ENCODE measurements at places on chromosomes 12 and 14. TPM values are rescaled to one million over a fixed set of nuclear protein-coding genes. Genes with fewer than 3 reads are reported as not detected.

CLEC1B gene
- 0.53 TPM for total RNA-seq

HOXC10 gene
- 47.3 TPM for total RNA-seq

CPNE6 gene
- total RNA-seq = not detected

NID2 gene
- total RNA-seq = 5.6 TPM

DNA sequence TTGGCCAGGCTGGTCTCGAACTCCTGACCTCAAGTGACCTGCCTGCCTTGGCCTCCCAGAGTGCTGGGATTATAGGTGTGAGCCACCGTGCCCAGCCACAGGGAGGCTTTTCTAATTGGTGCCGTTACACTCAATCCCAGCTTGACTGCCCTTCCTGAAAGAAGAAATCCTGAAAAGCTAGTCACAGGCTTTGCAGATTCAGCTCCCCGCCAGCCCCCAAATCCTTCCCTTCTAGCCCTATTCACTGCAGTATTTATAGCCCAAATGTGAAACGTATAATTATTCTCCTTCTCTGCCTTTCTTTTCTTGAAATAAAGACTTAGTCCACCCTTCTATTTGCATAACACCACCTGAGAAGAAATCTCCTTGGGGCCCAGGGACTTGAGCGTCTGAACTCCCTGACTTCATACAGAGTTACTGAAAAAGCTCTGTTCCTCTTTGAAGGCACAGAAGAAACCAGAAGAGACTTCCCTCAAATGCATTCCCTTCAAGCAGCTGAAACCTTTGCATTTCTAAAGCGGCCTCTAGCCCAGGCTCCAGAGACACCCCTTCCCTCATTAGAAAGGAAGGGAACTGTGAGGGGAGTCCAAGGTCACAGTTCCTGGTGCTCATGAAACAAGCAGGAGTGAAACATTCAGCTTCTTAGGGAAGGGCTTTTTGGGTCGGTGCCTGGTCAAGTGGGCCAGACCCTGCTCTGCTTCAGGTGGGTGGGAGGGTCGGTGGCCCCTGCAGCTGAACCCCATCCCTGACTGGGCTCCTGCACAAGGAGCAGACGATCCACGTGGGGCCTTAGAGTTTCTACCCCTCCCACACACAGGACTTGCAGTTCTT, 42.3 kb upstream of the BATF start:
- DNase-seq = peak; percentile 9
- no peaks in the 10 kb centered on the region for H3K36me3 ChIP-seq
- no peaks in the 10 kb centered on the region for H3K4me1 ChIP-seq
- no peaks in the 10 kb centered on the region for H3K27me3 ChIP-seq

DNA sequence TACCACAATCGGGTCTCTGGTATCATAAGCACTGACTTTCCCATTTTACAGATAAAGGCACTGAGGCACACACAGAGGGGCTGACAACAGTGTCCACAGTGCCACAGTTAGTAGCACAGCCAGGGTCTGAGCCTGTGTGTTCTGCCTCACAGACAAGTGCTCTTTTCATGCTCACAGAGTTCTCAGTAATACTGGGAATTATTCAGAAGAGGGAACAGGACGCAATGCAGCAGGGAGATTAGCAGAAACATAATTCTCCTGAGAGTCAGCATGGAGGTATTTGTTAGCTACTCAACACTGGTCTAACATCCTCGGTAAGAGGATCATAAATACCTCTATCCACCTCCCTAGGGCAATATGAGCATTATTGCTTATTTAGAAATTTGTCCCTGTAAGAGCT, 219.3 kb upstream of the EEA1 start:
- no peaks in the 10 kb centered on the region for H3K4me1 ChIP-seq
- peak overlapping the region; percentile 39 for H3K27ac ChIP-seq
- no peaks in the 10 kb centered on the region for H3K27me3 ChIP-seq

DNA sequence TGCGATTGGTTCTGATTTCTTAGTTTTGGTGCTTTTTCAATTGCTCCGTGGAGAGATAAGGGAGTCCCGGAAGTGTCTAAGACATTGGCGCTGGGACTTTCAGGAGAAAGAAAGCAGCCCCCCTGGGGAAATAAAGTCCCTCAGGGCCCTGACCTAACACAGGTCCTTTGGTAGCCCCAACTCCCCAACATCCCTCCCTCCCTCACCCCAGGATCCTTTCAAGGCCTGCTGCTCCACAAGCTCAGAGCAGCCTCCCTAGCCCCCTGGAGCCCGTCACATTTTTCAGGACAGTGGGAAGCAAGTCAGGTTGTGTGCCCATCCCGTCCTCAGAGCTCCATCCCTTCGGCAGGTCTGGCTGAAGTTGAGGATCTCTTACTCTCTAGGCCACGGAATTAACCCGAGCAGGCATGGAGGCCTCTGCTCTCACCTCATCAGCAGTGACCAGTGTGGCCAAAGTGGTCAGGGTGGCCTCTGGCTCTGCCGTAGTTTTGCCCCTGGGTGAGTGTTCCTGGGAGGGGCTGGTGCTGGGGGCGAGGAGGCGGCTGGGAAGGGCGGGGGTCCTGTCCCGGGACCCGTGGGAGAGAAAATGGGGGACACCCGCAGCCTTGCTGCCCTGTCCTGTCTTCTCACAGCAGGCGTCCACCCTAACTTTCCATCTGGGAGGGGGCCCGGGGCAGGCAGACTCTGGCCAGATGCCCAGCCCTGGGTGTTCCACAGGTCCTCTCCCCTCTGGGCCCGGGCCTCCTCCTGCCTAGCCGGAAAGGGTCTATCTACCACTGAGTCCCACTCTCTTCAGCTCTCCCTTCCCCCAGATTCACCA, 950 bp downstream of the IFI27 start:
- DNase-seq = no peak
- H3K36me3 ChIP-seq = no peaks in the 10 kb centered on the region
- H3K27ac ChIP-seq = peak overlapping the region; percentile 85
- no peaks in the 10 kb centered on the region for H3K27me3 ChIP-seq
- H3K4me3 ChIP-seq = peak overlapping the region; percentile 61

DNA sequence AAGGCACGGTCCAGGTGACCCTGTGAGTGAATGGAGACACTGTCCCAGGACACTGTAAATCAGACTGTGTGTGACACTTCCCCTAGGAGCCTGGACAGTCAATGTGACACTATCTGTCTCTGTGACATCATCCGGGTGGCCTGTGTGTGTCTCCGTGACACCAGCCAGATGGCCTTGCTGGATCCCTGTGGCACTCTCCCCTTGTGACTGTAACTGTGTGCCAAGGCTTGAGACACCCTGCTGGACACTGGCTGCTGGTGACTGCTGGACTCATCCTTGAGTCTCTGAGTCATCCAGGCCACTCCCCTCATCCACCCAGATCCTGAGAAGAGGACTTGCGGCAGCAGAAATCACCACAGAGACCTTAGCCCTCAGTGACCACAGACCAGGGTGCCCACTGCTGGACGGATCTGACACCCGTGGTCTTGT, 51.6 kb downstream of the MVK start:
- H3K4me1 ChIP-seq = no peaks in the 10 kb centered on the region
- no peak overlapping the region for H3K27ac ChIP-seq
- H3K4me3 ChIP-seq = no peak overlapping the region
- peaks cover 4% of the 10 kb centered on the region for H3K27me3 ChIP-seq

DNA sequence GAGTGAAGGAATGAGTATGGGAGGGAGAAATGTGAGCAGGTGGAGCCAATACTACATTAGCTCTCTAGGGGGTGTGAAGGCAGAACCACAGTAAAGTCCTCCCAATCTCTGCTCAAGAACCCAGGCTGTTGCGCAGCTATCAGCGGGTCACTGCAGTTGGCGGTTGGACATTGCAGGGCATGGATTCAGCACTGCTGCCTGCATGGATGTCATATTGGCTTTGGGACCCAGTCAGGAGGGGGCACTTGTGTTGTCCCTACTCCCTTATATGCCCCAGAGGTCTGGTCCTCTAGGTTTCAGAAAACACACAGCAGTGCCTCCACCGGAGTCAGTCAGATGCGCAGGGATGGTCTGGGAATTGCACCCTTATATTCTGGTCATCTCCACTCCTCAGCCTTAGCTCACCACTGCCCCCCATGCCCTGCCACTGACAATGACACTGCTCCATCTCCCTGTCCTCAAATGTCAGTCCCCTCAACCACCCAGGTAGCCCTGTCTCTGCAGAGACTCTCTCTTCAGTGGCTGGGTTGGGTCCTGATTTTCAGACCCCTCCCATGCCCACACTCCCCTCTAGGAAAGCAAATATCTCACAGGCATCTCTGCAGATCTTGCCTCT, 9.6 kb downstream of the ZDHHC22 start:
- no peak overlapping the region for H3K4me3 ChIP-seq
- no peaks in the 10 kb centered on the region for H3K36me3 ChIP-seq
- no peak for DNase-seq
- no peak overlapping the region for H3K27ac ChIP-seq

- H3K4me3 ChIP-seq = no peak overlapping the region
- no peaks in the 10 kb centered on the region for H3K36me3 ChIP-seq
- no peak for DNase-seq
These were observed 14.2 kb downstream of the EPYC start for GRCh38 chr12:90990611-90991010.

- no peak for DNase-seq
- peaks cover 46% of the 10 kb centered on the region for H3K4me1 ChIP-seq
- H3K27me3 ChIP-seq = no peaks in the 10 kb centered on the region
- no peak overlapping the region for H3K27ac ChIP-seq
- H3K36me3 ChIP-seq = no peaks in the 10 kb centered on the region
- no peak overlapping the region for H3K4me3 ChIP-seq
These were observed 51.4 kb downstream of the CYP46A1 start for GRCh38 chr14:99735189-99736135.

- H3K27ac ChIP-seq = no peak overlapping the region
- H3K27me3 ChIP-seq = no peaks in the 10 kb centered on the region
- DNase-seq = no peak
- H3K36me3 ChIP-seq = peaks cover 20% of the 10 kb centered on the region
- no peak overlapping the region for H3K4me3 ChIP-seq
These were observed 43.9 kb upstream of the TESC start for GRCh38 chr12:117143008-117143532.

- no peaks in the 10 kb centered on the region for H3K36me3 ChIP-seq
- no peaks in the 10 kb centered on the region for H3K27me3 ChIP-seq
- no peak overlapping the region for H3K4me3 ChIP-seq
- no peaks in the 10 kb centered on the region for H3K4me1 ChIP-seq
These were observed 43.1 kb downstream of the LLPH start for GRCh38 chr12:66087365-66087943.

GRCh38 chr12:51822956-51823355, 25.6 kb downstream of the FIGNL2 start:
- H3K27me3 ChIP-seq = no peaks in the 10 kb centered on the region
- no peaks in the 10 kb centered on the region for H3K36me3 ChIP-seq
- no peak overlapping the region for H3K27ac ChIP-seq
- no peak for DNase-seq
- H3K4me1 ChIP-seq = no peaks in the 10 kb centered on the region

GRCh38 chr14:88879022-88879421, 54.6 kb downstream of the TTC8 start:
- H3K27ac ChIP-seq = no peak overlapping the region
- no peaks in the 10 kb centered on the region for H3K36me3 ChIP-seq
- no peak for DNase-seq
- H3K27me3 ChIP-seq = no peaks in the 10 kb centered on the region
- H3K4me1 ChIP-seq = no peaks in the 10 kb centered on the region

- H3K36me3 ChIP-seq = no peaks in the 10 kb centered on the region
- no peak overlapping the region for H3K4me3 ChIP-seq
- peaks cover 16% of the 10 kb centered on the region for H3K4me1 ChIP-seq
- no peaks in the 10 kb centered on the region for H3K27me3 ChIP-seq
- DNase-seq = no peak
These were observed 50.2 kb downstream of the TTLL5 start for GRCh38 chr14:75711105-75711795.

GRCh38 chr12:100845095-100845494, 50.5 kb downstream of the ANO4 start:
- no peaks in the 10 kb centered on the region for H3K4me1 ChIP-seq

DNA sequence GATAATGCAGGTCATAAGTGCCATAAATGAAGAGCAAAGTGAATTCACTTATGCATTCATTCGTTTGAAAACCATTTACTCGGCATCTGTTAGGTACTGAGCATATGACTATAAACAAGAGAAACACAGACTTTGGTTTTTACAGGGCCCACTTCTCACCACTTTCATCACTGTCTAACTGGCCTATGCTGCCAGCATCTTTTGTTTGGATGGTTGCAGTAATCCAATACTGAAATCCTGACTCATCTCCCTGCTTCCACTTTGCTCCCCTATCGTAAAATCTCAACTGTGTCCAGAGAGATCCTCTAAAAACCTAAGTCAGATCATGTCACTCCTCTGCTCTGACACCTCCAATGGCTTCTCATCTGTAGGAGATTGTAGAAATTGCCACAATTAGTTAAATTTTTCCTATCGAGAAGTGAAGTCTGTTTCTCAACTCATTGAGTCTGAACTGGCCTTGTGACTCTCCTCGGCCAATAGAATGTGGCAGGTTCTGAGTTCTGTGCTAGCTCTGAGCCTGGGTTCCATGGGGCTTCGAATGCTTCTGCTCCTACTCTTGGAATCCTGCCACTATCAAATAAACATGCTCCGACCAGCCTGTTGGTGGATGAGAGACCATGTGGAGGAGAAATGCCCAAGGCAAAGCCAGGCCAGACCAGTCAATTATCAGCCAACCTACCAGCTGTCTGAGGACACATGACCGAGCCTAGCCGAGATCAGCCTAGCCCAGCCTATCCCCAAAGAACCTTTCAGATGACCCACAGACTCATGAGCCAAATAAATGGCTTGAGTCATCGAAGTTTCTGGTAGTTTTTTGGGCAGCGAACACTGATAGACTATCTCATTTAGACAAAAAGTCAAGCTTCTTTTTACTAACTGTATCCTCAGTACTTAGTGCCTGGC, 2.2 kb upstream of the BATF start:
- DNase-seq = no peak
- no peaks in the 10 kb centered on the region for H3K27me3 ChIP-seq
- no peaks in the 10 kb centered on the region for H3K36me3 ChIP-seq
- H3K4me1 ChIP-seq = no peaks in the 10 kb centered on the region
- H3K4me3 ChIP-seq = no peak overlapping the region

DNA sequence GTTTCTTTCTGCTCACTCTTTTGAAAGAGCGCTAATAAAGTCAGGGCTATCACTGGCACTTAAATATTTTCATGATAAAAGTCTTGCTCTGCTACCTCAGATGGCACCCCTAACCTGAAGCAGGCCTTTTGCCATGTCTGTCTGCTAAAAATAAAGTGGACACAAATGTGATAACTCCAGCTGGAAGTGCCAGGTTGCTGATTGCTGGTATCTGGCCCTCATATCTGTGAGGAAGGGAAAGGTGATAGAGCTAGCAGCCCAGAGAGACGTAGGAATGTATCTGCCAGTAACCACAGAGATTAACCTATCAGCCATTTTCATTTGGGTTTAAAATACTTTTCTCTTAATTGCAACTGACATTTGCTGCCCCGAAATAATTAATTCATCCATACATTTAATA, 127.9 kb downstream of the GRIN2B start:
- no peak for DNase-seq
- no peaks in the 10 kb centered on the region for H3K4me1 ChIP-seq
- H3K36me3 ChIP-seq = no peaks in the 10 kb centered on the region
- no peaks in the 10 kb centered on the region for H3K27me3 ChIP-seq
- no peak overlapping the region for H3K4me3 ChIP-seq
- H3K27ac ChIP-seq = no peak overlapping the region
